ENCODE measurements at places on chromosomes 6 and 20. TPM values are rescaled to one million over a fixed set of nuclear protein-coding genes. Genes with fewer than 3 reads are reported as not detected.

The ARMH2 gene
- not detected for polyA plus RNA-seq

The NKAIN2 gene
- polyA plus RNA-seq = 20.6 TPM

The SIRPG gene
- polyA plus RNA-seq = not detected

The SRMS gene
- not detected for polyA plus RNA-seq

The ZNF334 gene
- 56.4 TPM for polyA plus RNA-seq

The PRR18 gene
- polyA plus RNA-seq = 0.12 TPM

The STK4 gene
- polyA plus RNA-seq = 22.8 TPM

The ESR1 gene
- 2.1 TPM for polyA plus RNA-seq

The DNAH8 gene
- polyA plus RNA-seq = 0.90 TPM

The SLC22A2 gene
- polyA plus RNA-seq = 14.3 TPM

The ZSWIM3 gene
- 5.9 TPM for polyA plus RNA-seq

The ME1 gene
- polyA plus RNA-seq = 2.5 TPM

The SLC17A3 gene
- polyA plus RNA-seq = 1.3 TPM

The TCF15 gene
- polyA plus RNA-seq = 0.90 TPM

The CFAP61 gene
- polyA plus RNA-seq = 2.8 TPM

The PDE10A gene
- 24.4 TPM for polyA plus RNA-seq

The FAM50B gene
- polyA plus RNA-seq = 9.3 TPM

The AK9 gene
- 17.9 TPM for polyA plus RNA-seq

The WDR27 gene
- 85.1 TPM for polyA plus RNA-seq

The ENPP5 gene
- 20.1 TPM for polyA plus RNA-seq

The REV3L gene
- 52.6 TPM for polyA plus RNA-seq

The MOG gene
- polyA plus RNA-seq = not detected

The FRK gene
- polyA plus RNA-seq = 5.8 TPM

The ITCH gene
- polyA plus RNA-seq = 58.8 TPM

The DEFB132 gene
- 0.07 TPM for polyA plus RNA-seq

The TMEM217 gene
- polyA plus RNA-seq = 1.9 TPM

The EBF4 gene
- 31.4 TPM for polyA plus RNA-seq

The PERP gene
- polyA plus RNA-seq = 17.1 TPM

The PI3 gene
- polyA plus RNA-seq = not detected

The PHACTR3 gene
- polyA plus RNA-seq = 12.4 TPM

The ARMC2 gene
- 15.7 TPM for polyA plus RNA-seq

The JPH2 gene
- 1.4 TPM for polyA plus RNA-seq

The STX11 gene
- 0.27 TPM for polyA plus RNA-seq

The WFDC12 gene
- not detected for polyA plus RNA-seq

Data from left kidney (tissue), 8 donors.